MCF 10A (cell line): ENCODE measurements at places on chromosomes 2 and 18. TPM values are rescaled to one million over a fixed set of nuclear protein-coding genes. Genes with fewer than 3 reads are reported as not detected.
A peak's percentile ranks its signal among the peaks of the same experiment; 100 is the strongest.

DNA sequence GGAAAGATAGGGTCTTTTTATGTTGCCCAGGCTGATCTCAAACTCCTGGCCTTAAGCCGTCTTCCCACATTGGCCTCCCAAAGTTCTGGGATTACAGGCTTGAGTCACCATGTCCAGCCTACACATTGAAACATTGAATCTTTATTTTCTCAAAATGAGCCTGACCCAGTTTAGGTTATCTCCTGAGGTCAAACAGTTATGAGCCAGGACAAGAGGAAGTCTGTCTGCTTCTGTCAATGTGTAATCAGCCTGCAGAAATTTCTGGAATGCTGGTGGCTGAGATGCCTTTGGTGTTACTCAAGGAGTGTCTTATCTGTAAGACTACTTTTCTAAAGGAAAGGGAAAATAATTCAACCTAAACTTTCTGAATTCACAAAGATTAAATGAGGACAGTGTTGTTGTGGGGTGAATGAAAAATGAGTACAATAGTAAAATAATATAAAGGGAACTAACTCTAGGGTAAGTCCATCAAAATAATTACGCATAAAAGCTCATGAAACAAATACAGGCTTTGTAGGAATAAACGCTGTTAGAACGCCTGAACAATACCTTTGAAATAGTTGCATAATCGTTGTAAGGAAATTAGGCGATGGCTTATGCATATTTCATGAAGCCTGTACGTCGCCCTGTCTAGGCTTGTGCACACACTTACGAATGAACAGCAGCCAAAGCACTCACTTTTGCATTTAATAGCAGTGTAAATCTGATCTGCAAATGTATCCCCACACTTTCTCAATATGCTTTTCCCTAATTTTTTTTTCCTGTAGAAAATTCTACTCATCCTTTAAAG, 260.8 kb downstream of the RDH14 start:
- H3K27me3 ChIP-seq, result no peaks in the 10 kb centered on the region
- peak overlapping the region; percentile 13 for H3K4me3 ChIP-seq
- DNase-seq, result peak; percentile 56
- H3K27ac ChIP-seq, result peak overlapping the region; percentile 46
- H3K36me3 ChIP-seq, result no peaks in the 10 kb centered on the region
- H3K4me1 ChIP-seq, result peaks cover 15% of the 10 kb centered on the region

DNA sequence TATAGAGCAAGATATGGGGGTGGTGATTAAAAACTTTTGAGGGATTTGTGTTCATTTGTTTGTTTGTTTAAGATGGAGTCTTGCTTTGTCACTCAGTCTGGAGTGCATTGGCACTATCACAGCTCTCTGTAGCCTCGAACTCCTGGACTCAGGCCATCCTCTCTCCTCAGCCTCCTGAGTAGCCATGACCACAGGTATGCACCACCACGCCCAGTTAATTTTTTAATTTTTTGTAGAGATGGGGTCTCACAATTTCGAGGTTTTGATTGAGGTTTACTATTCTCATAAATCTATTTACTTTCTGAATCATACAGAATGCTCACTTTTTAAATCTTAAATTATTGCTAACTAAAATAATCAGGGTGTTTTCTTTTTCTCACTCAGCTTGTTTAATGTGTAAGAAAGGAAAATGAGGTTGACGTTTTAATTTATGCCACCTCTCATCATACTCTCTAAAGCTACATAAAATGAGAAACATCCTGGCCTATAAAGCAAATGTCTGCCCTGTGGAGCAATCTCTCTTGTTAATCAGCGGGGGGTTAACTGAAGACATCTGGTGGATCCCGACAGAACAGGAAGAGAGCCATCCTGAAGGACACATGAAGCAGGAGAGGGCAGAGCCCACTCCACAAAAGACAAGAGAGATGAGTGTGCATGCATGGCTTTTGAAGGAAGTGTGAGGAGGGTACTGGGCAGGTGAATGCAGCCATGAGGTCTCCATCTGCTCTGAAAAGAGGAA, 589.1 kb upstream of the SLC8A1 start:
- no peak overlapping the region for H3K4me3 ChIP-seq
- no peak for DNase-seq
- H3K36me3 ChIP-seq, result no peaks in the 10 kb centered on the region
- no peak overlapping the region for H3K27ac ChIP-seq

DNA sequence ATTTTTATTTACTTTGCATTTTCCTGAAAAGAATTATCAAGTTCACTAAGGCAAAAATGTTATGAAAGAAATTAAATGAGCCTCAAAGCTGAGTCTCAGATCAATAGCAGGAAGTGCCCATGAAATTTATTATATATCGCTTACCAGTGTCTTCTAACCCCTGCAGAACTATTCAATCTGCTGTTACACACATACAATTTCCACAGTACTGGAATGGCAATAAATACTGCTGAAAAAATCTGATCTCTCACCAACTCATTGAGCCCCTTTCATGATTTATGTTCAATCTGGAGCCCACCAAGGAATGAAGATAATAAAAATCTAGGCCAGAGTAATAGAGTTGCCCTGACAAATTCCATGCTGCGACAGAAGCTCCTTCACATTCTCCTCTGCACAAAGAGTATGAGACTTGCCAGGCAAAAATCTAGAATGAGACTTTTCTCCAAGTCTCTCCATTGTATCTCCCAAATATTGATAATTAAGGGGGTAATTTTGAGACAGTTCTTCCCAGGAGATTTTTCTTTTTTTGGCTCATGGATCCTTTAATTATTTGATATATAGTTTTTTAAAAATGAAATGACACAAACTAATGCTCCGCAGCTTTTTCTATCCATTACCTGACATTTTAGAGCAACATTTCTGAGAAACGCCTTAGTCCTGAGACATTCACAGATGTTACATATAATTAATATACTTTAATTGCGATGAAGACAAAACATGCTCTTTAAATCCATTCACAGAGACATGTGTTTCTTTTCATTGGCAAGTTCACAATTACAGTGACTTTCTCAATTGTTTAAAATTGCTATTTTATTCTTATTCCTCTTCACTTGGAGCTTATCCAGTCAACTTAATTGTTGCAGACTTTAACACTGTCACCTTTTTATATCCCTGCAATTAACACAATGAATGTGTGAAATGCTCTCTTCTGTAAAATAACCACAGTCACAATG, 1020.4 kb downstream of the CBLN2 start:
- H3K36me3 ChIP-seq, result no peaks in the 10 kb centered on the region
- DNase-seq, result no peak
- H3K4me1 ChIP-seq, result no peaks in the 10 kb centered on the region
- H3K27ac ChIP-seq, result no peak overlapping the region
- no peak overlapping the region for H3K4me3 ChIP-seq

- no peak overlapping the region for H3K4me3 ChIP-seq
- H3K36me3 ChIP-seq, result no peaks in the 10 kb centered on the region
- no peak overlapping the region for H3K27ac ChIP-seq
- H3K4me1 ChIP-seq, result no peaks in the 10 kb centered on the region
Measured at GRCh38 chr18:41459656-41460055, 495.4 kb upstream of the PIK3C3 start.

DNA sequence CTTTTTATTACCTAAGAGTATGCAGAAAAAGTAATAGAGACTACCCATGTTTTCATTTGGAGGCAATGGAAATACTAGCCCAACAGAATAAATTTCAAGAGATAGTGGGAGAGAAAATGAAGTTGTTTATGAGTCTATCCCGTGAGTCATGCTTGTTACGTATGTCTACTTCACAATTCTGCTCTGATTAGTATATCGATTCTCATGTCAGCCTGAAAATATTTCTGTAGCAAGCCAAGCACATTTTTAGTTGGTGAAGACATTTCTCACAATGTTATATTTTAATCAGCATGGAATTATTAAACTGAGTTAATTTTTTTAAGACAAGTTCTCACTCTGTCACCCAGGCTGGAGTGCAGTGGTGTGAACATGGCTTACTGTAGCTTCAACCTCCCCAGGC, 346.1 kb downstream of the RPRM start:
- H3K27ac ChIP-seq, result no peak overlapping the region
- H3K4me3 ChIP-seq, result no peak overlapping the region
- no peaks in the 10 kb centered on the region for H3K36me3 ChIP-seq
- H3K4me1 ChIP-seq, result peaks cover 6% of the 10 kb centered on the region
- no peak for DNase-seq
- no peaks in the 10 kb centered on the region for H3K27me3 ChIP-seq

DNA sequence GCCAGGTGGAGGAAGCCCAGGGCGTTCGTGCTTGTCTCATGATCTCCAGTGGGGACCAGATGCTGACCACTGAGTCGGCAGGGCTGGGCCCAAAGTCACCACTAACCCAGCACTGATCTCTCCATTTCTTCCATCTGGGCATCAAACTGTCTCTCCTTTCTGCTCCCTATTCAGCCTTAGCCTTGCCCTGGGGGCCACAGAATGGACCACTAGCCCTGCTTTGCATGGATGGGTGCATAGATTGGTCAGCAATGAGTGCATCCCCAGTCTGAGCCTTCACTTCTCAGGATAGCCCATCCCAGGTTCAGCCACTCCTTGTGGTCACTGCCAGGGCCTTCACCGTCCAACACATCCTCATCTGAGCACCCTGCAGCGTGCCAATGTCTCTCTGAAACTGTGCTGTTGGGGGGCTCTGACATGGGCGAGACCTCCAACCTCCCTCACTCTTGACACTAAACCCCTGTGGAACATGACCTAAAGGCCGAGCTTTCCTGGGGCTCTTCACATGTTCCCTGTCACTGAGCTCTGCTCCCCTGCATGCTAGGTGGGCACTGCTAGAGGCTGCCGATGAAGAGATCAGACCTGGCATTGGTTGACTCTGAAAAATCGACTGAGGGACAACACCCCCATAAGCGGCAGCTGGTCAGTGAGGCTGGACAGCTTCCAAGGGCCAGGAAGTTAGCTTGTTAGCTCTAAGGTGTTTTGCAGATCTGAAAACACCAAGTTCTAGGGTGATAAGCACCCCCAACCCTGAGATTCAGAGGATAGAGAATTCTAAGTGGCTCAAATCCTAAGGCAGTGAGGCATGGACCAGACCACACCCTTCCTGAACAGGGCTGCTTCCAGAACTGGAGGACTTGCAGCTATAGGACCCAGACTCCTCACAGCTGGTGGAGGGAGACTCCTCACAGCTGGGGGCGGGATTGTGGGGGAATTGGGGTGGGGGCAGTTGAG, 61.7 kb downstream of the HS1BP3 start:
- H3K27me3 ChIP-seq, result no peaks in the 10 kb centered on the region
- no peak for DNase-seq
- H3K4me3 ChIP-seq, result no peak overlapping the region
- H3K36me3 ChIP-seq, result no peaks in the 10 kb centered on the region
- H3K27ac ChIP-seq, result no peak overlapping the region

DNA sequence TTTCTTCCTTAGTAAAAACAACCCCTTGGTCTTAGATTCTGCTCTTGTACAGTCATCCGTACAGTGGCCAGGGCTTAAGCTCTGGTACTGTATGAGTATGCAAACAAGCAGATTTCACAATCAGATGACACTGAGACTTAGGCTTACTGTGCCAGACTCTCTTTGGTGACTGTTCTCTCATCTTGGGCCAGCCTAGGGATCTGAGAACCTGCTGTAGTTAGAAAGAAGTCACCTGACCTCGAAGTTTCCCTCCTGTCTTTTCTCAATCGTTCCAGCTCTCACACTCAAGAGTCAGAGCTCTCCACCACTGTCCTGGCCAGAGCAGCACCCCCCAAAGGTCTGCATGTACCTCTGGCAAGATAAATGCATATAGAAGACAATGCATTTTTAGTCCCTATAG, 63.2 kb downstream of the ZEB2 start:
- no peak overlapping the region for H3K27ac ChIP-seq
- no peak overlapping the region for H3K4me3 ChIP-seq
- peak; percentile 81 for DNase-seq
- peaks cover 25% of the 10 kb centered on the region for H3K4me1 ChIP-seq
- H3K36me3 ChIP-seq, result peaks cover 7% of the 10 kb centered on the region
- no peaks in the 10 kb centered on the region for H3K27me3 ChIP-seq

DNA sequence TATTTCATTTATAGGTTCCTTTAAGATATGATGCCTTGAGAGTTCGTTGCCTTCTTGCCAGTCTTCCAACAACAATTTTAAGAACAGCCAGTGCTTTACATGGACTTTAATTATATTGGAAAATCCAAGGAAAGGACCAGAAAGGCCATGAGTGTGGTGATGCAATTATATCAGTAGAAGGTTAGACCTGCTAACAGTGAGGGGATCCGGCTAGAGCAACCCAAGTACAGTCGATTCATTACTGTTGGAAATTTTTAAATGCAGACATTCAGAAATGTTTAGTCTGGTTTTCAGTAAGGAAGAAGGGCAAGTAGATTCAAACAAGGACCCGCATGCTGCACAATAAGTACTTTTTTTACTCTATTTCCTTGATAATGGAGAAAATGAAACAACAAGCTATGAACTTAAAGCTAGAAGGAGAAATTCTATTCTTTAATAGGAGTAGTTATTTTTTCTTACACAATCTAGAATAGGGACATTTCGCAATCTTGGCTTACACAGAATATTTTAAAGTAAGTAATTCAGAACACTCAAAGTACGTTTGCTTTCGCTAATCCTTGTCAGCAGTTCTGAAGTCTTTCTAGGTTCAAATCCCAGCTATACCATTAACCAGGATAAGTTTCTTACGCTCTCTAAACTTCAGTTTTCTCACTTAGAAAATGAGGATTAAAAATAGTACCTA, 405.5 kb downstream of the MEIS1 start:
- DNase-seq, result peak; percentile 67
- H3K36me3 ChIP-seq, result peaks cover 6% of the 10 kb centered on the region
- no peaks in the 10 kb centered on the region for H3K27me3 ChIP-seq

Gene IL1RL2
- not detected in 2 replicates for total RNA-seq

Gene GPR55
- not detected in 2 replicates for total RNA-seq

Gene ARHGAP25
- total RNA-seq, result 0.93 TPM in 2 replicates

Gene INHBB
- total RNA-seq, result 0.10 and 0.16 TPM in 2 replicates

Gene SKOR2
- total RNA-seq, result not detected in 2 replicates
